ENCODE measurements at places on chromosomes 11 and 22. TPM values are rescaled to one million over a fixed set of nuclear protein-coding genes. Genes with fewer than 3 reads are reported as not detected.

TNNT3 gene
- total RNA-seq = 0.15 TPM

CHRDL2 gene
- total RNA-seq = 4.6 TPM

ANKK1 gene
- not detected for total RNA-seq

MUC5AC gene
- 1.8 TPM for total RNA-seq

CEP126 gene
- 3.4 TPM for total RNA-seq

P2RX3 gene
- total RNA-seq = 0.23 TPM

POTEH gene
- not detected for total RNA-seq

RHOD gene
- total RNA-seq = 44.0 TPM

L3MBTL2 gene
- total RNA-seq = 18.0 TPM

CCDC88B gene
- total RNA-seq = 7.6 TPM

MTFP1 gene
- 69.0 TPM for total RNA-seq

FDXACB1 gene
- total RNA-seq = 1.8 TPM

MIAT gene
- total RNA-seq = 0.25 TPM

PUS3 gene
- total RNA-seq = 6.4 TPM

OR6T1 gene
- not detected for total RNA-seq

UPK3A gene
- not detected for total RNA-seq

YPEL4 gene
- total RNA-seq = 0.39 TPM

MMP7 gene
- total RNA-seq = 23.2 TPM

CNIH2 gene
- total RNA-seq = 2.6 TPM

NEFH gene
- total RNA-seq = 0.16 TPM

Data from A549 treated with Hydrocortisone at 1 μM for 4 hours (cell line).